ENCODE measurements at places on chromosomes 16 and 17.
A peak's percentile ranks its signal among the peaks of the same experiment; 100 is the strongest.

DNA sequence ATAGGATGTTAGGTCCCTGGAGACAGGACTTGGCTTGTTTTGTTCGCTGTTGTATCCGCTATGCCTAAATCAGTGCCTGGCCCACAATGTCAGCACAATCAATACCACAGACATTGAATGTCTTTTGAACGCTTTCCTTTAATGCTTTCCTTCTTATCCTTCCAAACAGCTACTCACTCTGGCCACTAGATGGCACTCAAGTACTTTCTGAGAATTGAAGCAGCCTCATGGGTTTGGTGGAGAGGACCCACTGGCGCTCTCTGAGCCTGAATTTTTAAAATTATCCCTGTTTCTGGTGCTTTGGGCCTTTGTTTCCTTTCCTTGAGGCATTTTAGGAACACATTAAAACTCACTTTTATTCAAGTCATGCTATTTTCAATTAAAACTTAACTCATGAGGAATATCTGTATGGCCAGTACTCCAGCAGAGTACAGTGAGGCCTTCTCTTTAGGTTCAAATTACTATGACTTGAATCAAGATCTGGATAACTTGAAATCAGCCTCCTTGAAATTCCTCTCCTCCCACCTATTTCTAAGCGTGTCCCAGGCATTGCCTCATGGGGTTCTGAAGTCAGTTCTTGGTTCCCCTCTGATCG lies 3.2 kb upstream of the NLRP1 start:
- DNase-seq: peak; percentile 85
- H3K27me3 ChIP-seq: no peaks in the 10 kb centered on the region
- no peaks in the 10 kb centered on the region for H3K4me1 ChIP-seq
- no peak overlapping the region for H3K4me3 ChIP-seq
- H3K36me3 ChIP-seq: no peaks in the 10 kb centered on the region

- no peaks in the 10 kb centered on the region for H3K4me1 ChIP-seq
- no peaks in the 10 kb centered on the region for H3K27me3 ChIP-seq
- no peak overlapping the region for H3K4me3 ChIP-seq
- H3K36me3 ChIP-seq: no peaks in the 10 kb centered on the region
- H3K27ac ChIP-seq: no peak overlapping the region
These were observed 227.8 kb downstream of the ABCC12 start for GRCh38 chr16:47928008-47928407.

GRCh38 chr17:80951121-80952090 lies 40.2 kb upstream of the CHMP6 start:
- H3K27me3 ChIP-seq: no peaks in the 10 kb centered on the region
- no peak overlapping the region for H3K27ac ChIP-seq
- H3K4me3 ChIP-seq: no peak overlapping the region
- DNase-seq: no peak

DNA sequence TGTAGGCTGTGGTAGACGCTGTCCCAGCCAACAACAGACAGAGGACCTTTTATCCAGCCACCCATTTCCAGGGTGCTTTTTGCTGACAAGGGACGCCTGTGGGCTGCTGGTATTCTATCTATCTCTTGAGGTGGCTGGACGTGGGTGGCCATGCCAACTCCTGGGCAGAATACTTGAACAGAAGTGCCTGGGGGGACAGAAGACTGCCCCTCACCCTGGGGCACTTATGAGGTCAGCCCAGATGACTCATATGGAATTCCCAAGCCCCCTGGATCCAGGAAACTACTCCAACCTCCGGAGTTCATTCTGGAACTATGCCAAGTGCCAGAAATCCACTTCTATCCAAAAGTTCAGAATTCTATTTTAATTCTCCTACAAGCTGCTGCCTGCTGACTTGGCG lies 61.3 kb downstream of the CDRT4 start:
- H3K27ac ChIP-seq: no peak overlapping the region
- H3K36me3 ChIP-seq: no peaks in the 10 kb centered on the region
- DNase-seq: no peak
- no peaks in the 10 kb centered on the region for H3K4me1 ChIP-seq

GRCh38 chr17:73137376-73137775 lies 27.4 kb upstream of the SSTR2 start:
- no peaks in the 10 kb centered on the region for H3K36me3 ChIP-seq
- DNase-seq: no peak
- H3K27ac ChIP-seq: no peak overlapping the region
- no peak overlapping the region for H3K4me3 ChIP-seq
- H3K4me1 ChIP-seq: peaks cover 11% of the 10 kb centered on the region
- H3K27me3 ChIP-seq: no peaks in the 10 kb centered on the region

- peaks cover 21% of the 10 kb centered on the region for H3K36me3 ChIP-seq
- H3K4me1 ChIP-seq: no peaks in the 10 kb centered on the region
These were observed 16.6 kb upstream of the TXNDC11 start for GRCh38 chr16:11759163-11759834.

- H3K27ac ChIP-seq: no peak overlapping the region
- H3K4me1 ChIP-seq: peaks cover 5% of the 10 kb centered on the region
- H3K27me3 ChIP-seq: no peaks in the 10 kb centered on the region
- no peak for DNase-seq
- H3K36me3 ChIP-seq: no peaks in the 10 kb centered on the region
These were observed 2.4 kb downstream of the NUP93 start for GRCh38 chr16:56732366-56732765.

DNA sequence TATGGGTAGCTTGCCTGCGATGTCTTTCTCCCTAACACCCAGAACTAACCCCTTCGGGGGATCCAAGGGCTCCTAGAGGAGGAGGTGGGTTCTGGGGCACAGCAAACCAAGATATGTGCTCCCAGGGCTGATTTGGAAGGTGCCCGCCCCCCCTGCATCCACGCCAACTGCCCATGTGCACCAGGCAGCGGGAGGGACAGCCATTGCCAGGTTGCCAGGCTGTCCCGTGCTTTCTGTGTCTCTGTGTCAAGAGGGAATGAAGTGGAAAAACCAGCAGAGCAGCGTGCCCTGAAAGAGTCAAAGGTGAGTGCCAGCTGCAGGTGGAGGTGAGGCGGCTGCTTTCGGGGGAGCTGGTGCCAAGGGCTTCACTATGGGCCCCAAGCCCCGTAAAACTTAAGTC lies 6.4 kb downstream of the TEKT5 start:
- DNase-seq: no peak
- no peaks in the 10 kb centered on the region for H3K27me3 ChIP-seq
- H3K4me1 ChIP-seq: no peaks in the 10 kb centered on the region
- no peak overlapping the region for H3K4me3 ChIP-seq
- H3K36me3 ChIP-seq: no peaks in the 10 kb centered on the region

DNA sequence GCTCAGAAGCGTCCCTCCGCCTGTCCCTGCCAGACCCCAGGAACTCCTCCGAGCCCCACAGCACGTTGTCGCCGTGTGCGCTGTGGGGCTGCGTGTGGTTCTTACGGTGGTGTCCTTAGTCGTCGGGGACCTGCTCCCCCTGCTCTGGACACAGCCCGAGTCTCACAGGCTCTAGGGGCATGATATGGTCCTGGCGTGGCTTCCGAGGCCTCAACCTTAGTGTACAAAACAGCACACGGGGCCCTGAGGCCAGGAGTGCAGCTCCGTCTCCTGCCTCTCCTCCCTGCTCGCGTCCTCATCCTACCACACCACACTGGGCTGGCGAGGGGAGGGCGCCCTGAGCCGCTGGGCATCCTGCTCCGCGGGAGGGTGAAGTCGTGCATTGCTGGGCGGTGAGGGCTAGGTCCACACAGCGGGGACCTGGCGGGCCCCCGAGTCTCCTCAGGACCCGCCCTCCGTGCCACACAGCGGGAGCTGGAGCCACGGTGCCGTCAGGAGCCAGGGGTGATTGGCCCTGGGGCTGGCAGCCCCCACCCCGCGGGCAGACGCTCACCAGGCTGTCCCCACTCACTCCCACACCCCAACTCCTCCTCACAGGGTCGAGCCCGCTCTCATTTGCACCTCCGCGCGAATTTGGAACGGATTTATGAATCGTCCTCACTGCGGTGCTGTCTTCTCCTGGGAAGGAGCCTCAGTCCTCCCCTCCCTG lies 1.2 kb upstream of the MAFG start:
- H3K4me1 ChIP-seq: peaks cover 23% of the 10 kb centered on the region
- H3K4me3 ChIP-seq: peak overlapping the region; percentile 56
- peaks cover 17% of the 10 kb centered on the region for H3K27me3 ChIP-seq
- no peak overlapping the region for H3K27ac ChIP-seq

DNA sequence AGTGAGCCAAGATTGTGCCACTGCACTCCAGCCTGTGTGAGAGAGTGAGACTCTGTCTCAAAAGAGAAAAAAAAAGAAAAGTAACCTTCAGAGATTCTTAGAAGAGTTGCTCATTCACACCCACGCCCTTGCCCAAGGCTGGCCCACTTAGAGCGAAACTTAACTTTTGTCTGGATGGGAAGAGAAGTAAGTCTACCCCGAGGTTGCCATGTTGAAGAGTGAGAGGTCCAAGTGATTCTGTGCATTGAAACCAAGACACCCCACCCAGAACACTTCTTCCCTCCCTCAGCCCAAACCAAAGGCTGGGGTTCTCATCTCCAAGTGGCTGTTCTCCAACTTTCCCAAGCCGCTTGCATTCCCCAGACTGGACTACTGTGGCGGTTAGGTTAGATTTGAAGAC lies 2.4 kb upstream of the CISD3 start:
- H3K4me1 ChIP-seq: peaks cover 5% of the 10 kb centered on the region
- H3K27ac ChIP-seq: no peak overlapping the region
- H3K36me3 ChIP-seq: no peaks in the 10 kb centered on the region
- DNase-seq: no peak
- no peak overlapping the region for H3K4me3 ChIP-seq

DNA sequence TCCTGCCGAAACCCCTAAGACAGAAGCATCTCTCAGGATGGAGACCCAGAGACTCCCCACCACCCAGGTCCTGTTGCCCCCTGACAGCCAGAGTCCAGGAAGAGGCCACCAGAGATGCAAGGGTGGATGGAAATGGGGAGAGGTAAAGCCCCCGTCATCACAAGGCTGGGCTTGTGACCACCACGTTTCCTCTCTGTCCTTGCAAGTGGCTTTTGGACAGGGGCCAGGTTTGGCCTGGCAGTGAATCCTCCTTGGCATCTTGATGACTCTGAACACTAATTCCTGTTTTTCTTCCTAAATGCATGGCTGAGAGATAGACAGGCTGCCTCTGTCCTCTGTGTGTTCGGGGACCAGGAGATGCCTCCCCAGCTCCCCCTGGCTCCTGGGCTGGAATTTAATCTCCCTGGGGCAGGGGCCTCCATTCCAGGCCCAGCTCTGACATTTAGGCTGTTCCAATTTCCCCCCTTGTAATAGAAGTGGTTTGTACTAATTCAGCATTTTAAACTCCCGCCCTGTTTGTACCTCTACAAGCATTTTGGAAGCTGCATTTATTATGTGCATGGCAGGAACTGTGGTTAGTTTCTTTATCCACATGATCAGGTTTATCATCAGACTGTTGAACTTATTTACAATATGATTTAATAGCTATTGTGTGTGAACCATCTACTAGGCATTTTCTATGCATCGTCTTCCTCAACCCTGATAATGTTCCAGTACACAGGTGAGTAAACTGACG lies 116.1 kb upstream of the IRX6 start:
- no peak for DNase-seq
- H3K4me1 ChIP-seq: no peaks in the 10 kb centered on the region
- H3K27me3 ChIP-seq: no peaks in the 10 kb centered on the region
- H3K4me3 ChIP-seq: no peak overlapping the region
- H3K36me3 ChIP-seq: no peaks in the 10 kb centered on the region

- no peak overlapping the region for H3K4me3 ChIP-seq
- H3K36me3 ChIP-seq: no peaks in the 10 kb centered on the region
- no peaks in the 10 kb centered on the region for H3K4me1 ChIP-seq
- H3K27me3 ChIP-seq: no peaks in the 10 kb centered on the region
- H3K27ac ChIP-seq: no peak overlapping the region
These were observed 19.9 kb downstream of the DCAKD start for GRCh38 chr17:45031231-45032173.

GRCh38 chr16:15636392-15636873 lies 6.5 kb downstream of the MARF1 start:
- H3K4me3 ChIP-seq: no peak overlapping the region
- H3K36me3 ChIP-seq: peaks cover 16% of the 10 kb centered on the region
- peaks cover 4% of the 10 kb centered on the region for H3K4me1 ChIP-seq
- no peak for DNase-seq
- no peak overlapping the region for H3K27ac ChIP-seq

DNA sequence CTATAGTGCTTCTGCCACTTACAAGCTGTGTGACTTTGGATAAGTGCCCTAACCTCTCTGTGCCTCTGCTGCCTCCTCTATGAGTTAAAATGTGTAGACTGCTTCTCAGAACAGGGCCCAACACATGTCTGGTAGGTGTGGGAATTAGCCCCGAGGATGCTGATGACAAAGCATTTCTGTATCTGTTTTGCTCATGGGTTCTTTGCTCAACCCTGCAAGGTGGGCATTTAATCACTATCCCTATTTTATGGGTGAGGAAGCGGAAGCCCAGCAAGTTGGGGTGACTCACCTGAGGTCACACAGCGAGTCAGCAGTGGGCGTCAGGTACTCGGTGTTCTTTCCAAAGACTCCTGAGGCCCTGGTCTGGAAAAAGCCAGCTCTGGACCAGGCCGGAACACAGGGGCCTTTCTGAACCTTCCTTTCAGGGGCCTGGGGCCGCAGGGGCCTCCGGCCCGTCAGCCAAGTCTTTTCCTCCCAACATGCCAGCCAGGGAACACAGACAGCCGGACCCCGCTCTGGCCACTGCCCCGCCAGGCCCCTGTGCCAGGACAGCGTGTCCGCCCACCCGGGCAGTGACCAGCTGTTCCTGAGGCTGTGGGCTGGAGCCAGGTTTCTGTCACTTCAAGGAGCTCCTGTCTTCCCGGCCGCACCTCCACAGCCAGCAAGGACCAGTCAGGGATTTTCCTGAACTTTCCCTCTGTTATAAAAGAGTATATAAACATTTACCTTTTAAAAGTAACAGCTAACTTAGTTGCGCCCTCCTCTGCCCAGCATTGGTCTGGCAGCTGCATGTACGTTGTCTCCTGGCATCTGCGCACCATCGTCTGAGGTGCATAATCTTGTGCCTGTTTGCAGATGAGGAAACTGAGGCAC lies 62.5 kb downstream of the SREBF1 start:
- no peaks in the 10 kb centered on the region for H3K36me3 ChIP-seq
- H3K4me1 ChIP-seq: peaks cover 29% of the 10 kb centered on the region
- H3K4me3 ChIP-seq: no peak overlapping the region
- DNase-seq: no peak
- H3K27ac ChIP-seq: no peak overlapping the region

- H3K36me3 ChIP-seq: no peaks in the 10 kb centered on the region
- no peak overlapping the region for H3K27ac ChIP-seq
- H3K4me1 ChIP-seq: no peaks in the 10 kb centered on the region
These were observed 52.0 kb upstream of the TEX2 start for GRCh38 chr17:64315032-64315490.

- H3K27me3 ChIP-seq: no peaks in the 10 kb centered on the region
- peak overlapping the region; percentile 34 for H3K4me3 ChIP-seq
These were observed 17.6 kb upstream of the CCDC182 start for GRCh38 chr17:57762452-57763395.

- H3K36me3 ChIP-seq: no peaks in the 10 kb centered on the region
- H3K4me3 ChIP-seq: no peak overlapping the region
- H3K27ac ChIP-seq: no peak overlapping the region
- no peak for DNase-seq
- no peaks in the 10 kb centered on the region for H3K27me3 ChIP-seq
These were observed 72.8 kb downstream of the SCNN1B start for GRCh38 chr16:23374721-23375510.

- H3K27me3 ChIP-seq: peaks cover 4% of the 10 kb centered on the region
- H3K4me3 ChIP-seq: no peak overlapping the region
- H3K36me3 ChIP-seq: no peaks in the 10 kb centered on the region
- H3K4me1 ChIP-seq: peaks cover 18% of the 10 kb centered on the region
- DNase-seq: no peak
- no peak overlapping the region for H3K27ac ChIP-seq
These were observed 9.3 kb downstream of the IL4R start for GRCh38 chr16:27322858-27323780.

Measured in neural progenitor cell (in vitro differentiated cells).